Fibroblast of lung (primary cell): ENCODE measurements at places on chromosomes 3 and 15. TPM values are rescaled to one million over a fixed set of nuclear protein-coding genes. Genes with fewer than 3 reads are reported as not detected.
A peak's percentile ranks its signal among the peaks of the same experiment; 100 is the strongest.

DNA sequence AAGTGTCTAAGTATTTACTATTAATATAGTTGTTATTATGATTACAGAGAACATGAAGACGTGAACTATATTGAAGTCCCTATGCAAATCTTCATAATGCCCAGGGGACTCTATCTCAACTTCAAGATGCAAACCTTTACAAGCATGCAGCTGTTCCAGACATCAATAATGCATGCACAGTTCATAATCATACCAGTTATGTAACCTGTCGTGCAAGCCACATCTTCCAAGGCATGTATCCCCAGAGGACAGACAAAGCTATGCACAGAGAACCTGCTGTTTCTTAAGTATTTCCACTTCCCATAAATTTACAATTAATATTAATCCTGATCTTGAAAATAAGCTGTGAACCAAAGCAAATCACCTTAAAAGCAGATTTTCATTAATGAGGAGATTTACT, 534.1 kb downstream of the TUSC7 start:
- H3K27me3 ChIP-seq, result no peaks in the 10 kb centered on the region
- DNase-seq, result no peak
- no peaks in the 10 kb centered on the region for H3K36me3 ChIP-seq
- H3K4me1 ChIP-seq, result no peaks in the 10 kb centered on the region
- H3K27ac ChIP-seq, result no peak overlapping the region

The LCTL gene
- 0.26 and 0.66 TPM in 2 replicates for total RNA-seq

DNA sequence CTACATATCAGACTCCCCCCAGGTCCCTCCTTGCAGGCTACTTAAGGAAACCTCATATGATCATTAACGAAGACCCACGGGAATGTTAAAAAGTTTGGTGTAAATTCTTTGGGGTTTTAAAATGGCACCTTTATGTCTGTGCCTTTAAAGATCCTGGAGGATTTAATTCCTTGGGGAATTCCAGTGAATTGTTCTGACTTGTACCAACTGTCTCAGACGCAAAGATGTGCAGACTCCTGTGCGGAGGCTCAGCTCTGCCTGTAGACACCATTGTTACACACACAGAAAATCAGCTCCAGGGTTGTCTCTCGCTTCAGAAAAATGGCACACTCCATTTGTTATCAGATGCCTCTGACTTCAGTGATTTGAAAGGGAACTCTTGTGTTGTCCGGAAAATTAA, 414.4 kb upstream of the CFAP20DC start:
- no peak for DNase-seq
- no peaks in the 10 kb centered on the region for H3K4me1 ChIP-seq
- no peaks in the 10 kb centered on the region for H3K36me3 ChIP-seq
- H3K27me3 ChIP-seq, result no peaks in the 10 kb centered on the region
- no peak overlapping the region for H3K27ac ChIP-seq

DNA sequence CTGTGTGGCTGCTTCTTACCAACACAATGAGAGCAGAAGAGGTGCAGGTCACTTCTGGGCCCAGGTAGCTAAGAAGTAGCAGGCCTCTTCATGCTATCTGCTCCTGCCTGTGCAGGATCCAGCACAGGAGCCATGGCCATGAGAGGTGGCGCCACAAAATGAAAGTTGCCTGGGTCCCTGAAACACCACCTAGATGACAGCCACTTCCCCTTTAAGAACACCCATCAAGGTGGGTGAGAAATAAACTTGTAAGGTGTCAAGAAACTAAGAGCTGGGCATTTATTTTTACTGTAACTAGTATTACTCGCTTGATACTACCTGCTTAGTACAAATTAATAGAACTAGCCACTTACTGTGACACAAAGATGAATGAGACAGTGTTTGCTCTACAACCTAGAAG, 484.6 kb upstream of the TBL1XR1 start:
- peaks cover 3% of the 10 kb centered on the region for H3K4me1 ChIP-seq
- no peak overlapping the region for H3K4me3 ChIP-seq
- H3K36me3 ChIP-seq, result no peaks in the 10 kb centered on the region
- H3K27me3 ChIP-seq, result no peaks in the 10 kb centered on the region

GRCh38 chr3:67704322-67704721, 49.9 kb upstream of the SUCLG2 start:
- no peaks in the 10 kb centered on the region for H3K4me1 ChIP-seq
- no peaks in the 10 kb centered on the region for H3K27me3 ChIP-seq
- H3K4me3 ChIP-seq, result no peak overlapping the region

The CHRNB4 gene
- not detected in 2 replicates for total RNA-seq

DNA sequence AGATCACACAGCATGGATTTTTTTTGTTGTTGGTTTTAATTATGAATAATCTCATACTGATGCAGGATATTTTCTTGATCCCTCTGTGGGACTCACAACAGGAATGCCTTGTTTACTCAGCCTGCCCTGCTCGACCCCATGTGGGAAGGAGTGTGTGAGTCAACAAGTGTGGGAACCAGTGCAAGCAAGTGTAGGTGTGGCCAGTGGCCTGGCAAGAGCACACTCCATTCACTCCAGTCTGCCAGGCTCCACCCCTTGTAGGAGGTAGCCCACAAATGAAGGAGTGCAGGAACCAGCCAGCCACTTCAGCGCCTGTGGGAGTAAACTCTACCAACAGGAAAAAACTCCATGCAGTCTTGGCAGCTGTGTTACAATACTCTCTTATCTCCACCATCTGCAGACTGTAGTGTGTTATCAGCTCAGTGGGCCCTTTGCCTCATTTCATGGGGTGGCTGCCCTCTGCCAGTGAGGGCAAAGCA, 393.6 kb downstream of the OTOL1 start:
- H3K4me3 ChIP-seq, result no peak overlapping the region
- H3K4me1 ChIP-seq, result peaks cover 3% of the 10 kb centered on the region
- H3K27ac ChIP-seq, result no peak overlapping the region
- no peaks in the 10 kb centered on the region for H3K36me3 ChIP-seq
- no peaks in the 10 kb centered on the region for H3K27me3 ChIP-seq
- peak; percentile 92 for DNase-seq

GRCh38 chr3:127953091-127954035, 38.3 kb downstream of the KBTBD12 start:
- no peak overlapping the region for H3K27ac ChIP-seq
- peak; percentile 58 for DNase-seq
- H3K4me3 ChIP-seq, result no peak overlapping the region
- H3K4me1 ChIP-seq, result no peaks in the 10 kb centered on the region
- no peaks in the 10 kb centered on the region for H3K36me3 ChIP-seq

GRCh38 chr3:142000325-142000870, 124.0 kb downstream of the ATP1B3 start:
- DNase-seq, result no peak
- H3K27me3 ChIP-seq, result no peaks in the 10 kb centered on the region
- no peak overlapping the region for H3K4me3 ChIP-seq

The ARL14 gene
- not detected in 2 replicates for total RNA-seq

The SPTBN5 gene
- total RNA-seq, result 0.26 and 0.66 TPM in 2 replicates
